ENCODE measurements at places on chromosomes 13 and 19. TPM values are rescaled to one million over a fixed set of nuclear protein-coding genes. Genes with fewer than 3 reads are reported as not detected.

Gene SOX1
- total RNA-seq = not detected

Gene GRIN3B
- 0.69 TPM for total RNA-seq

Gene ATCAY
- total RNA-seq = not detected

Gene JAK3
- 3.4 TPM for total RNA-seq

Gene KLK14
- not detected for total RNA-seq

Gene IRS2
- 4.4 TPM for total RNA-seq

Gene RETN
- total RNA-seq = not detected

Gene ARRDC5
- total RNA-seq = not detected

Gene PROZ
- total RNA-seq = not detected

Gene CLIP3
- total RNA-seq = 24.4 TPM

Gene LIPE
- 13.5 TPM for total RNA-seq

Gene KIR2DL4
- not detected for total RNA-seq

Gene LGALS16
- not detected for total RNA-seq

Gene SIGLEC12
- total RNA-seq = not detected

Gene CRB3
- total RNA-seq = not detected
